Esophagus (tissue), 2 donors: ENCODE measurements at places on chromosomes 7 and 10. TPM values are rescaled to one million over a fixed set of nuclear protein-coding genes. Genes with fewer than 3 reads are reported as not detected.

The LLCFC1 gene
- not detected for polyA plus RNA-seq

The LIPF gene
- 20.8 TPM for polyA plus RNA-seq

The UNCX gene
- polyA plus RNA-seq, result not detected

The SFTPA1 gene
- polyA plus RNA-seq, result 0.57 TPM

The TFR2 gene
- 0.53 TPM for polyA plus RNA-seq

The TEX36 gene
- polyA plus RNA-seq, result not detected

The ASAH2 gene
- polyA plus RNA-seq, result 0.20 TPM

The ST8SIA6 gene
- polyA plus RNA-seq, result 0.61 TPM

The NOS3 gene
- polyA plus RNA-seq, result 4.9 TPM

The RHOBTB1 gene
- polyA plus RNA-seq, result 0.77 TPM

The GAD2 gene
- polyA plus RNA-seq, result not detected

The SCART1 gene
- polyA plus RNA-seq, result 0.31 TPM

The MAD1L1 gene
- polyA plus RNA-seq, result 24.9 TPM

The TBX20 gene
- polyA plus RNA-seq, result not detected

The CHRM2 gene
- 0.12 TPM for polyA plus RNA-seq

The PI4K2A gene
- polyA plus RNA-seq, result 19.9 TPM

The PKD1L1 gene
- polyA plus RNA-seq, result 0.08 TPM

The NEBL gene
- 13.3 TPM for polyA plus RNA-seq

The THSD7A gene
- polyA plus RNA-seq, result 0.20 TPM

The PNLIPRP2 gene
- polyA plus RNA-seq, result 0.05 TPM

The GHITM gene
- 62.8 TPM for polyA plus RNA-seq

The BLNK gene
- 51.1 TPM for polyA plus RNA-seq

The SPDYE2B gene
- polyA plus RNA-seq, result not detected

The ACTL6B gene
- not detected for polyA plus RNA-seq

The CALHM3 gene
- polyA plus RNA-seq, result not detected

The CHAT gene
- not detected for polyA plus RNA-seq

The DPP6 gene
- 0.24 TPM for polyA plus RNA-seq

The GNGT1 gene
- polyA plus RNA-seq, result not detected

The GDF2 gene
- not detected for polyA plus RNA-seq

The IRF5 gene
- 14.5 TPM for polyA plus RNA-seq

The MYH16 gene
- polyA plus RNA-seq, result 0.04 TPM

The NKX2-3 gene
- 1.1 TPM for polyA plus RNA-seq

The HOXA6 gene
- 0.19 TPM for polyA plus RNA-seq

The C10orf143 gene
- polyA plus RNA-seq, result 3.7 TPM

The ELMO1 gene
- 2.9 TPM for polyA plus RNA-seq

The HABP2 gene
- polyA plus RNA-seq, result not detected

The TUBAL3 gene
- polyA plus RNA-seq, result 0.20 TPM

The GUSB gene
- polyA plus RNA-seq, result 24.1 TPM

The DRGX gene
- polyA plus RNA-seq, result not detected

The AIFM2 gene
- polyA plus RNA-seq, result 14.1 TPM

The PAX4 gene
- not detected for polyA plus RNA-seq

The KIAA1549 gene
- 0.20 TPM for polyA plus RNA-seq

The ATXN7L1 gene
- polyA plus RNA-seq, result 4.8 TPM

The TBRG4 gene
- 38.3 TPM for polyA plus RNA-seq

The CTAGE6 gene
- polyA plus RNA-seq, result 0.09 TPM

The EBLN1 gene
- not detected for polyA plus RNA-seq

The SPDYE17 gene
- polyA plus RNA-seq, result not detected

The ASZ1 gene
- not detected for polyA plus RNA-seq

The RARRES2 gene
- polyA plus RNA-seq, result 22.6 TPM

The TMUB1 gene
- 64.2 TPM for polyA plus RNA-seq

The GPR22 gene
- not detected for polyA plus RNA-seq

The IGFBP3 gene
- 19.8 TPM for polyA plus RNA-seq

The MSMB gene
- polyA plus RNA-seq, result 0.59 TPM

The KAZALD1 gene
- 1.4 TPM for polyA plus RNA-seq

The WEE2 gene
- not detected for polyA plus RNA-seq

The OR2A5 gene
- polyA plus RNA-seq, result not detected
